ENCODE measurements at places on chromosomes 1 and 21.
A peak's percentile ranks its signal among the peaks of the same experiment; 100 is the strongest.

GRCh38 chr1:213070406-213070805 is 19.4 kb downstream of the RPS6KC1 start:
- DNase-seq = no peak

DNA sequence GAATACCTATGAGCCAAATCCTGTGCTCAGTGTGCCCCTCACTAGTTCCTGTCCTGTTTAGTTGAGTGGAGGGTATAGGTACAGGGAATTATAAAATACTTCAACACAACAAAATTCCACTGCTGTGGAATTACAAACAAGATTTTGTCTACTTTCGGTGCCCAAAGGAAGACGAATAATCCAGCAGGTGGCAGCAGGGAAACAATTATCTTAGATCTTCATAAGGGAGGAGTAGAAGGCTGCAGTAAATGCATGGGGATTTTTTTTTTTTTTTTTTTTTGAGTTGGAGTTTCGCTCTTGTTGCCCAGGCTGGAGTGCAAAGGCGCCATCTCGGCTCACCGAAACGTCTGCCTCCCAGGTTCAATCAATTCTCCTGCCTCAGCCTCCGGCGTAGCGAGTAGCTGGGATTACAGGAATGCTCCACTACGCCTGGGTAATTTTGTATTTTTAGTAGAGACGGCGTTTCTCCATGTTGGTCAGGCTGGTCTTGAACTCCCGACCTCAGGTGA is 2.0 kb upstream of the PIP5K1A start:
- DNase-seq = no peak

GRCh38 chr1:40094466-40095110 is 2.5 kb downstream of the PPT1 start:
- DNase-seq = no peak

GRCh38 chr1:202107321-202107761 is 15.4 kb upstream of the GPR37L1 start:
- no peak for DNase-seq

DNA sequence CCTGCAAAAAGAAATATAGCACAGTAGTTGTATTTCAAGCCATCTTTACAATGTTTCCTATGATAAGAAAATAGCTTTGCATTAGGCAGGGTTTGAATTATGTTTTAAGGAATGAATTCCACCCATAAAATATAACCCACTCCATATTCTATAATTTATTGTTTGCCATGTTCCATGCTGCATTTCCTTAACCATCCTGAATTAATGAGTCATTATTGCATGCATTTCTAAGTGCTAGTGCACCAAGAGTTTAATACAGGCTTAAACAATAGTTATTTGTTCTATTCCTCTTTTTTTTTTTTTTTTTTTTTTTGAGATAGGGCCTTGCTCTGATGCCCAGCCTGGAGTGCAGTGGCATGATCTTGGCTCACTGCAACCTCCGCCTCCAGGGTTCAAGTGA is 45.2 kb downstream of the MIGA1 start:
- DNase-seq = no peak

- DNase-seq = no peak
These were observed 15.3 kb downstream of the UCK2 start for GRCh38 chr1:165842671-165843129.

DNA sequence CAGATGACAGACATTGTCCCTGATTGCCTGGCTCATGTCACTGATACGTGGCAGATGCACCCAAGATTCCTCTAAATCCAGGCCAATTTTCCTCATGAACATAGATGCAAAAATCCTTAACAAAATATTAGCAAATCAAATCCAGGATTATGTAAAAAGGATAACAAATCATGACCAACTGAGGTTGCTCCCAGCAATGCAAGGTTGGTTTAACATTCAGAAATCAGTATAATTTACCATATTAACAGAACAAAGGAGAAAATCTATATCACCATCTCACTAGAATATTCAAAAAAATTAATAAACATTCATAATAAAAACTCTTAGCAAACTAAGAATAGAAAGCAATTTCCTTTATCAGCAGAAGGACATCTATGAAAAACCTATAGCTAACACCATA is 39.7 kb downstream of the FAF1 start:
- no peak for DNase-seq

- DNase-seq = peak; percentile 20
These were observed 28.4 kb upstream of the C1orf159 start for GRCh38 chr1:1144122-1144842.

DNA sequence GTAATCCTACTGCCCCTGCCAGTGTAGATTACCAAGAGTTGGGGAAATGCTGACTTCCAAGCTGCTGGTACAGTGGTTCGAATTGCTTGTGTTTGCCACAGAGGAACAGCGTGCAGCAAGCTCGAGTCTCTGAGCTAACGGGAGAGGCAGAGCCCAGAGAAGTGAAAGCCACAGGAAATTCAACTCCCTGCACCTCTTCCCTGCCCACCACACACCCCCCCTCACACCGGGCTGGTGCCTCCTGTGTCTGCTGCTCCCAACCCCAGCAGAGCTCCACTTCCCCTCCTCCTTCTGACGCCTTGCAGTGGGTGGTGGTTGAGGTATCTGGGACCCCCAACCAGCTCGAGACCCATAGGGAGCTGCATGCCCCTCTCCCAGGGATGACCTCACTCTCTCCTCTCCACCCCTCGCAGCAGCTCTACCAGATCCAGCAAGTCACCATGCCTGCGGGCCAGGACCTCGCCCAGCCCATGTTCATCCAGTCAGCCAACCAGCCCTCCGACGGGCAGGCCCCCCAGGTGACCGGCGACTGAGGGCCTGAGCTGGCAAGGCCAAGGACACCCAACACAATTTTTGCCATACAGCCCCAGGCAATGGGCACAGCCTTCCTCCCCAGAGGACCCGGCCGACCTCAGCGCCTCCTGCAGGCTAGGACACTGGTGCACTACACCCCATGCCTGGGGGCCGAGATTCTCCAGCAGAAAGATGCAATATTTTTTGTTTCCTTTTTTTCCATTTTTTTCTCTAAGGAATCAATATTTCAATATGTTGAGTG is 13.1 kb upstream of the KCNQ4 start:
- no peak for DNase-seq

DNA sequence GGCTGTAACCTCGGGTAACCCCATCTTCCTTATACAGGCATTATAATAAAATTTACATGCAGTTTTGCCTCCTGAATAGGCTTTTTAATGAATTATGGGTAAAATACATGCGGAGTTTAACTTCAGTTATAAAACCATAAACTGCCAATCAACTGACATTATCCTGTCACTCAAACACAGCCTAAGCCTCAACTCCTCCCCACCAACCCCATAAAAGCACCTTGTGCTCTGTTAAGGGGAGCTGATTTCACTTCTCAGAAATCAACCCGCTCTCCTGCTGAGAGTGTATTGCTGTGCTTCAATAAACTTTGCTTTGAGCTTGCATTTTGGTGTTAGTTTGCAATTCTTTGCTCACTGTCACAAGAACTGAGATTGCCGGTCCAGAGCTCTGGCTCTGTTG is 1812.2 kb downstream of the BRINP3 start:
- no peak for DNase-seq

DNA sequence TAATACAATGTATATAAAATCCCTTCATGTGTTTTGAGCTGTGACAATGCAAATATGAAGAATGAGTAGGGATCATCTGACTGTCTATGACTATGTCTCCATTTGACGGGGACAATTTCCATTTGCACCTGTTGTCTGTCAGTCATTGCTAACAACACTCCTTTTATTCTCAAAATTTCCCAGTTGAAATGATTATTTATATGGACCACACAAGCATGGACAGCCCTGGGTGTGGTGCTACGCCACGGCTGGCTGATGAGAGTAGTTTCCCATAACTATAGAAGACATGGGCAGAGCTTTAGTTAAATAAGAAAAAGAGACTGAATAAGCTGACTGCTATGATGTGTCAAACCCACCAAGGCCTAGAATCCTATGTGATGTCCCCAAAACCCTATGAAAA is 135.8 kb downstream of the MAP3K21 start:
- no peak for DNase-seq

DNA sequence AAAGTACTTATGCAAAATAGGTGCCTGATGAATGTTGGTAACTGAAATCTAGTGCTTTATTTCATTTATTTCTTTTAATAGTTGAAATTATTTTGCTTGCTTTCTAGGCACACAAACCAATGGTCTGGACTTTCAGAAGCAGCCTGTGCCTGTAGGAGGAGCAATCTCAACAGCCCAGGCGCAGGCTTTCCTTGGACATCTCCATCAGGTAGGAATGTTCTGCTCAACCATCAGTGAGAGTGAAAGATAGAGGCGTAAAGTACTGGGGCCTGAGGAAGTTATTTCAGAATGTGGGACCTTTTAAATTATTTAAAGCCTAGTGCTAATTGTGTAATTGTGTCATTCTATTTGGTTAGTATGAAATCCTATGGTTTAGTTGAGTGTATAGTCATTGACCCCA is 144.7 kb downstream of the POU2F1 start:
- no peak for DNase-seq

GRCh38 chr1:201358596-201358995 is 18.9 kb downstream of the TNNT2 start:
- DNase-seq = no peak

GRCh38 chr1:53578358-53578757 is 119.2 kb downstream of the DMRTB1 start:
- DNase-seq = no peak

- DNase-seq = peak; percentile 29
These were observed 23.6 kb downstream of the ZBTB18 start for GRCh38 chr1:244074559-244075171.

- DNase-seq = no peak
These were observed 7.8 kb downstream of the SLC41A1 start for GRCh38 chr1:205805082-205805711.

DNA sequence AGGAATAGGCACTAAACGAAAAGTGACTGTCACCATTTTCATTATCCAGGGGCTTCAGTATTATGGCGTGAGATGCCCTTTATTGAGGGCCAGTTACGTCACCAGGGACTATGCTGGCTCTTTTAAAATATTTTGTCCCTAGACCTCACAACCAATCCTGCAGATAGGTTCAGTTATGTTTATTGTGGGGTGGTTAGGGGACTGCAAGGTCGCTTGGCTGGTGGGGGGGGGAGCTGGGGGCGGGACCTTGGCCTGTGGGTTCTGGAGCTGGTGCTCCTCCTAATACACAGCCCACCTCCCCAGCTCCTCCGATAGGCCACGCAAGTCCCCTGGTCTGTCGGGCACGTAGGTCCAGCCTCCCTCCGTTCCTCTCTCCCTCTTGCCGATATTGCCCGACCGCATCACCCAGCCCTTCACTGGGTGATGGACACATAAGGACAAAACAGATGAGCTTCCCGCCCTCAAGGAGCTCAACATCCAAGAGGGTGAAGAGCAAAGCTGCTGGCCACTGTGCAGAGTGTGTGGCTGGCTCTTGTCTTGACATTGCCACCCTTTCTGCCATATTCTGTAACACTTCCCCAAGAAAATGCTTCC is 271.8 kb downstream of the MATN1 start:
- DNase-seq = no peak

DNA sequence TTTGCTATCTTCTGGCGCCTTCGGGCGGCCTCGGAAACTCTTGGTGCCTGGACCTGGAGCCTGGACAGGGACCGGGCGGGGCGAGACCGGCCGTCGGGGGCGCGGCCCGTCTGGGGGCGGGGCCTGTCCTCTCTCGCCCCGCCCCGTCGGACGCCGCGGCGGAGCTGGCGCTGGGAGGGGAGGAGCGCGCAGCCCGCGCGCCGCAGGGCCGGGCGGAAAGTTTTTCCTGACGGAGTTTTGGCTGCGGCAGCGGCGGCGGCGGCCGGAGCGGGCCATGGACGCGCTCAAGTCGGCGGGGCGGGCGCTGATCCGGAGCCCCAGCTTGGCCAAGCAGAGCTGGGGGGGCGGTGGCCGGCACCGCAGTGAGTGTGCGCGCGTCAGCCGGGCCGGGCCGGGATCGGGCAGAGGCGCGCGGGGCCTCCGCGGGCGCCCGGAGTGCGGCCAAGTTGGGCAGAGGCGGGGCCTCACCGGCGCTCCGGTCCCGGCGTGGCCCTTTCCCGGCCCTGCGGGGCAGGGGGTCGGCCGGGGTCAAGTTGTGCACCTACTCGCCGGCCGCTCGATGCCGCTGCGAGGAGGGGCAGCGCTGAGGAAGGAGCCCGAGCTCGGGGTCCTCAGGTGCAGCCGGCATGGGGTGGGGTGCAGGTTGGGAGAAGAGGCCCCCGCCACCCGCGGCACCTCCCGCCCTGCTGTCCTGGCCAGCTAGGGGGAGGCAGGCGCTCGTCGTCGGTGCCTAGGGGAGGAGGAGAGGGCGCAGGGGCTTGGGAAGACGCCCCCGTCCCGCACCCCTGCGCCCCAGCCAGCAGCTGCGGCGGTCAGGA is at the start of gene LDLRAP1:
Gene LDLRAP1, plus strand, starts transcription at position 182 of the 818 bp plus-strand sequence. Its CDS starts 93 bp downstream, at position 275.
- peak; percentile 27 for DNase-seq

DNA sequence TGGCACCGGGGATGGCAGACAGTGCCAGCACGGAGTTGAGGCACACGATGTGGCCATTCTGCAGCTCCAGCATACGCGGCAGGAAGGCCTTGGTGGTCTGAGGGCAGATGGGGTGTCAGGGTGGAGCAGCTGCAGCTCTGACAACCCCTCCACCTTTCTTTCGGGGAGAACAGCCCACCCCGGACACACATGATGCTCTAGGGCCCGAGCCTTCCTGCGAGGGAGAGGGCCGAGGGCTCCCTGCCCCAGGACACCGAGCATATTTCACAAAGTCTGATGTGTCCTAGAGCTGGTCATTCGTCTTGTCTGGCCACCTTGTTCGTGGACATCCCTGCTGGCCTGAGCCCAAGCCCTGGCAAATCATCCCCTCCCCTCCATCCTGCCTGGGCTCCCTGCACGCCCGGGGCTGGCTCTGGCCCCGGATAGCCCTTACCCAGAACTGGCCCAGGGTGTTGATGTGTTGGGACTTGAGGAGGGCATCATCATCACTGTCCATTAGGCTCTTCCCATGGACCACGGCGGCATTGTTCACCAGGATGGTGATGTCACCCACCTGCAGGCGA is 39.1 kb downstream of the DHRS3 start:
- DNase-seq = no peak

DNA sequence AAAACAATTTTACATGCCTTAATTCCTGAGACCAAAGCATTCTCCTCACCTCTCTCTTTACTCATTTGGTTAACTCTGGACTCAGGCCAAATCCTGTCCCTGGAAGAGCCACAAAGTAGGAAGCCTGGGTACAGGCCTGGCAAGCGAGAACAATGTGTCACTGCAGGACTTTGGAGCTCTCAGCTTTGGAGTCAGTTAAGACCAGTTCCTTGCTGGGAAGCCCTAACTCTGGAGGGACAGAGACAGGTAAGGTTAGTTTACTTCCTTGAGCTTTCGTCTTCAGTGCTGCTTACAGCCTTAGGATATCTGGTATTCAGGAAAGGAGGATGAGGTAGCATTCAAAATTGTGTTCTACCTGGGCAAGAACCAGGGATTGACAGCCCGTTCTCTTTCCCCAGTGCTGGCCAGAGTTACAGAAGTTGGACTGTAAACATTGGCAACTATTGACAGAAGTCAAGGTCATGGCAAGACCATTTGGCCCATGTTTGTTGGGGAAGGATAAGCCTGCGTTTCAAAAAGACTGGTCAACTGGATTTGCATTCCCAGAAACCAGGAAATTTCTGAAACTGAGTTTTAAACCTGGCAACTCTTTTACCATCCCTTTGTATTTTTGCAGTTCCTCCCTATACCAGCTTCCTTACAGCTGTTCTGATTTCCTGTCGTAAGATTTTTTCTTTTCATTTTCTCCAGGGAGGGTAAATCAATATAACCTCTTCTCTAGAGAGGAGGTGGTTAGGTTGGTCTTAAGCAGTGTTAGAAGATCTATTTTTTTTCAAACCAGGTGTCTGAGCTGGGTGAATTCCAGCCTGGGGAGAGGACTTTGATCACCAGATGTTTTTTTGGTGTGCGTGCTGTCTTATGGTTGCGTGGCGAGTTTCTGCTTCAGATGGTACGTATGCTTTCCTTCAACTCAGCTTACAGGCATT is at the start of gene C4BPB:
Gene C4BPB, plus strand, starts transcription at position 160 of the 926 bp plus-strand sequence. Its CDS starts 672 bp downstream, at position 832.
- no peak for DNase-seq

GRCh38 chr1:161330346-161330745 is 16.2 kb downstream of the SDHC start:
- DNase-seq = no peak

GRCh38 chr1:41232305-41232704 is 9.8 kb downstream of the SCMH1 start:
- no peak for DNase-seq

Data from stimulated activated CD8-positive, alpha-beta memory T cell treated with anti-CD3 and anti-CD28 coated beads, Interleukin-7, amount 100 ng/mL, for 1 hour (primary cell).